Esophagus muscularis mucosa (tissue), 4 donors: ENCODE measurements at places on chromosomes 1 and 21. TPM values are rescaled to one million over a fixed set of nuclear protein-coding genes. Genes with fewer than 3 reads are reported as not detected.

GRCh38 chr1:52867087-52867863 is 24.7 kb downstream of the ZYG11A start:
- no peak for DNase-seq

DNA sequence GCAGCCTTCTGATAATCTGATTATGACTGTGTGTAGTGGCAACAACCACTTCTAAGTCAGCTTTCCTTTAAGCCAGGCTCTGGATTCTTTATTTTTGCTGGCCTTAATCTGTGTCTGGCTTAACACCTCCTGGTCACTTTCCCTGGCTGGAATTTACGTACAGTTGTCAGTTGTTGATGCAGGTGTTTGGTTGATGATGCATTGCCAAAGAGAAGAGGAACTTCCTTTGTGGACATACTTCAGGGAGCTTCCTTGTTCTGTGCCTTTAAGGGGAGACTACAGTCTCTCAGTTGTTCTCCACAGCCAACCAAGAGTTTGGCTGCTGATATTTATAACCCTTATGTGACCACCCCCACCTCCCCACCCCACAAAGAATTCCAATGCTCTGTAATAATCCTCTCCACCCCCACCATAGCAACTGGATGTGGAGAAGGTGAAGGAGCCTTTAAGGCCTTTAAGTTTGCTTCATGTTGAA is 96.0 kb upstream of the BMP8A start:
- DNase-seq: no peak

- no peak for DNase-seq
Observed at GRCh38 chr1:230986976-230987375, 8.1 kb downstream of the ARV1 start.

The GSTM1 gene
- 23.1 TPM for total RNA-seq

The PLA2G2F gene
- total RNA-seq: not detected

GRCh38 chr1:13892671-13893325 is 192.8 kb downstream of the PRDM2 start:
- DNase-seq: no peak
